ENCODE measurements at places on chromosomes 6 and 20.

DNA sequence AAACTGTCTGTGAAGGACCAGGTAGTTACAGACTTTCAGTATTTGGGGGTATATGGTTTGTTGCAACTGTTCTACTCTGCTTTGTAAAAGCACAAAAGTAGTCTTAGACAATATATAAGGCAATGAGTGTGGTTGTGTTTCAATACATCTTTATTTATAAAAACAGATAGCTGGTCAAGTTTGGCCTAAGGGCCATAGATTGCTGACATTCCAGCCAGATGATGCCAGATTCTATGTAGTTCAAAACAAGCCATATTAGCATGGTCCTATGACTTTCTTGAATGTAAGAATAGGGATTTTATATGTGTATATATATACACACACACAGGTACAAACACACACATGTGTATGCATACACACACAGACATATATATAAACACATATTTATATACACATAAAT, 201.8 kb downstream of the GRIK2 start:
- no peak for DNase-seq

DNA sequence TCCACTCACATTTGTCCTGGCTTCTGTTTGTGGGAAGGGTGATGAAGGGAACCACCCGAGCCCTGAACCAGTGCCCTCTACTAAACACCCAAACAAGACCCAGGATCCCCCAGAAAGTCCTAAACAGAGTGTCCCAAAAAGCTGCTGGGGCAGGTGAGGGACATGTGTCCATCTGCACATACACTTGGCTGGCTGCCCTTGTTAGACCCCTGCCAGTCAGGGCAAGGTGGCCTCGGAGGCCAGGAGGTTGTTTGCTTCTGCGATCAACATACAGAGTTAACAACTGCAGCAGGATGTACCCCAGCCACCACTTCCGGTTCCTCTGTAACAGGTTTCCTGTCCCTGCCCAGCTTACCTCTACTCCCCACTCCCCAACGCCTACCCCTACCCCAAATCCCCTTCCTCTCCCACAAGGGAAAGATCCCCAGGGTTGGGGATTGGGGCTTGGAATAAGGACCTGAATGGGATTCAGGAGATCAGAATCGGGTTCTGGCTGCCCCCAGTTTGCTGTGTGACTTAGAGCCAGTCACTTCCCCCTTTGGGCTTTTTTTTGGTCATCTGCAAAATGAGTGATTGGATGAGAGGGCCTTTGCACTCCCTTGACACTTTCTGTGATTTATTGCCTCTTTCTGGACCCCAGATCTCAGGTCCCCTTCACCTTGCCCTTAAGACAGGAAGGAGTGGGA, 13.9 kb downstream of the DEF6 start:
- no peak for DNase-seq

GRCh38 chr20:50246367-50247195, 56.0 kb downstream of the CEBPB start:
- DNase-seq = no peak

DNA sequence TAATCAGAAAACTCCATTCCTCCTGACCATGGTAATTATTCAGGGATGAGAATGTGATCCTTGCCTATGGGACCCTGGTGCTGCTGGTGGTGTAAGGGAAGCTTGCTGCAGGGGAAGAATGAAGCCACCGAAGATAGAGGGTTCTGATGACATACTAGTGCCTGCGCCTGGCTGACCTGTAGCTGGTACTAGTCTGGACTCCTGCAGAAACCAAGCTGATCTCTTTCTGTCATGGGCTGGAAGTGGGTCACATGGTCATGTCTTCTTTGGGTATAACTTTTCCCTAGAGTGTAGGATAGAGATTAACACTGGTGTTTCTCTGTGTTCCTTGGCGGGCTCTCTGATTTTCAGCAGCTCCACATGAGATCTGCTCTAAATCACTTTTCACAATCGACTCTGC, 8.6 kb upstream of the SLC4A11 start:
- DNase-seq = no peak

DNA sequence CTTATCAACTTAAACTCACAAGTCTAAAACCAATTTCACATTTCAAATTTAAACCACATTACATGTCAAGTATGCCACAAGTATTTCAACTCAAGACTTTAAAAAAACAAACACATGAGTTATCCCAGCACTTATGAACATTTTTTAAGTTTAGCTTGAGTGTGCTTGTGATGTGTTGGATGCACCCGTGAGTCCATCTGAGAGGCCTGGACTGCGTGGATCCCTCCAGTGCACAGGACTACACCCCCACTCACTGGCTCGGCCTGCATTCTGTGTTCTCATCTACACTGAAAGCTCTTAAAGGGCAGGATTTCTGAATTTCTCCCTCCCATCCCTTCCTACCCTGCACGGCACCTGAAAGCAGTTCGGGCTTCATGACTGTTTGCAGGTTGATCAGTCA, 128.8 kb upstream of the CD93 start:
- no peak for DNase-seq

GRCh38 chr6:151084275-151084674, 155.5 kb upstream of the AKAP12 start:
- DNase-seq = no peak

DNA sequence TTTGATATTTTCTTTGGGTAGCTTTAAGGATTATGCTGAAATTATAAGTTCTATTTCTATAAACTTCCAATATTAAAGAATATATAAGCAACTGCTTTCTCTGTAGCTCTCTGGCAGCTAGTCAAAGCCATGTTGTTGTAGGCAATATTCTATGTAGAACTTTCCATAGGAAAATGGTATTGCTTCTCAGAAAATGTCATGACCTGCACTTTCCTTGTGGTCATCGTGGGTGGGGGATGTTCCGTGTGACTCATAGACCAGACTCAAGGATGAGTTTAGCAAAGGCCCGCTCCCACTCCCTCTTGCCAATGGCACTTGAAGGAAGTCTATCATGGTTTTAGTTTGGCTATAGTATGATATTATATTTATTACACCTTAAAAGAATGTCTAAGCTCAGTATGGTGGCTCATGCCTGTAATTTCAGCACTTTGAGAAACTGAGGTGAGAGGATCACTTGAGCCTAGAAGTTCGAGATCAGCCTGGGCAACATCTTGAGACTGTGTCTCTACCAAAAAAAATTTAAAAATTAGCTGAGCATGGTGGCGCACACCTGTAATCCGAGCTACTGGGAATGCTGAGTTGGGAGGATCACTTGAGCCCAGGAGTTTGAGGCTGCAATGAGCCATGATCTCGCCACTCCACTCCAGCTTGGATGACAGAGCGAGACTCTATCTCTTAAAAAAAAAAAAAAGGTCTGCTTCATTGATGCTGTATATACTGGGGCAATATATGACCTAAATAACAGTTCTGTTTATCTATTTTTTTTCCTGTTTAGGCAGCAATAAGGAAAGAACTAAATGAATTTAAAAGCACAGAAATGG, 36.6 kb upstream of the LTV1 start:
- no peak for DNase-seq

- DNase-seq = no peak
Observed at GRCh38 chr6:128240024-128240428, 280.4 kb downstream of the PTPRK start.

DNA sequence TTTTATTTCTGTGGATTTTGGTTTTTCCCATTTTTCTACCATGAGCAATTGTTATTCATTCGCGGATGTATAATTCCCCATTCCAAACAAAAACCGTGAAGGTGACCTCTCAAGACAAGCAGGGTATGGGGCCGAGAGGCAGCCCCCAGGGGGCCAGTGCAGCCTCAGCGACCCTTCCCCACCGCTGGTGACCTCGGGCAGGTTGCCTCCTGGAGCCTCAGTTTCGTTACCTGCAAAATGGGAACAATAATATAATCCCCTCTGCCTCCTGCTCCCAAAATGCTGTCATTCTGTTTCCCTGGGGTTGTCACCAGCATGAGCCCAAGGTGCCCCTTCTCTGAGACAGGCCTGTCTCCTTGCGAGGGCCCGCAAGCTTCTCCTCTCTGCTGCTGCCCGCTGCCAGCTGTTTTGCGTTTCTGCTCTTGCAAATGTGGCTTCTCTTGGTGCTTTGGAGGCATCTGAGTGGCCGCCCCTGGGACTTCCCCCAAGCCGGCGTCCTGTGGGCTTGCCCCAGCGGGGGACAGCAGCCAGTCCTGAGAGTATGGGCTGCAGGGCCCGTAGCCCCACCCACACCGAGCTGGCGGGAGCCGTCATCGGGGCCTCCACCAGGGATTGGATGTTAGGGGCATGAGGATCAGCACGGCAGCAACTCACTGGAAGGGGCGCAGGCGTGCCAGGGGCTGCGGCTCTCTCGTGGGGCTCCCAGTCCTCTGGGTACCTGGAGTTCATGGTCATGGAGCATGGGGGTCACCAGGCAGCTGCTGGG, 161.9 kb downstream of the TAF4 start:
- DNase-seq = no peak

DNA sequence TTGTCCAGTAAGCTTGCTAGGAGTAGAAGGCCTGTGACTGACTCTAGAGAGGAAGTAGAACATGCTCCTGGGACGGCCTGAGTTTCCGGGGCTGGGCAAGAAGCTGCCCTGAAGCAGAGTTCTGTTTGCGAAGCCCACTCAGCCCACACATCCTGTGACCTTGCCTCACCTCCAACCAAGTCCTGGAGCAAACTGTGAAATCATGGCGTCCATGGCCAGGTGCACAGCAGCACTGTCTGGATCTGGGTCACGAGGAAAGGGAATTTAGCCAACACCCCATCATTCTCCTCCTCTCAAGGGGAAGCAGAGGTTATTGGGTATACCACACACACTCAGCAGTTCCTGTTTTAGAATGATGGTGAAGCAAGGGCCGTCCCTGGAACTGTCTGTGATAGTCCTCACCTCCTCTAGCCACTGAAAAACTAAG, 87.5 kb downstream of the CRYBG1 start:
- DNase-seq = no peak

GRCh38 chr20:10637031-10637559, 36.7 kb downstream of the JAG1 start:
- no peak for DNase-seq

- DNase-seq = no peak
Observed at GRCh38 chr6:131717836-131718542, 7.2 kb upstream of the CTAGE9 start.

DNA sequence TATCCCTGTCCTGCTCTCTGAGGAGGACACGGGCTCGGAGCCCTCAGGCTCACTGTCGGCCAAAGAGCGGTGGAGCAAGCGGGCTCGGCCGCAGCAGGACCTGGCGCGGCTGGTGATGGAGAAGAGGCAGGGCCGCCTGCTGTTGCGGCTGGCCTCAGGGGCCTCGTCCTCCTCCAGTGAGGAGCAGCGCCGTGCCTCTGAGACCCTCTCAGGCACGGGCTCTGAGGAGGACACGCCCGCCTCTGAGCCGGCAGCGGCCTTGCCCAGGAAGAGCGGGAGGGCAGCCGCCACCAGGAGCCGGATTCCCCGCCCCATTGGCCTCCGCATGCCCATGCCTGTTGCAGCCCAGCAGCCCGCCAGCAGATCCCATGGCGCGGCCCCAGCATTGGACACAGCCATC, 14.2 kb upstream of the SLC22A7 start:
- no peak for DNase-seq

GRCh38 chr20:57653910-57654309, 33.7 kb upstream of the ZBP1 start:
- DNase-seq = no peak

GRCh38 chr20:57671662-57672061, 38.2 kb downstream of the PMEPA1 start:
- DNase-seq = no peak

- no peak for DNase-seq
Observed at GRCh38 chr6:30491991-30492952, 3.0 kb downstream of the HLA-E start.

GRCh38 chr6:73027691-73028090, 197.6 kb downstream of the KHDC1L start:
- no peak for DNase-seq
